ENCODE measurements at places on chromosomes 16 and 17.

DNA sequence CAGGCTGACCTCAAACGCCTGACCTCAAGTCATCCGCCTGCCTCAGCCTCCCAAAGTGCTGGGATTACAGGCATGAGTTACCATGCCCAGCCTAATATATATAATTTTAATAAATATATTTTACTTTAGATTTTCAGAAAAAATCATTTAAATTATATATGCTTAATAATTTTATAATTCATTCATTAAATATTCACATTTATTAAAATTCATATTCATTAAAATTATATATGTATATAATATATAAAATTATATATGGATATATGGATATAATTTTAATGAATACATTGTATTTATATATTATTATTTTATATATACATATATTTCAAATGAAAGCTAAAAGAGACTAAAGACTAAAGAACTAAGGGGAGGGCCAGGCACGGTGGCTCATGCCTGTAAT is 29.4 kb downstream of the COPRS start:
- no peak for DNase-seq

DNA sequence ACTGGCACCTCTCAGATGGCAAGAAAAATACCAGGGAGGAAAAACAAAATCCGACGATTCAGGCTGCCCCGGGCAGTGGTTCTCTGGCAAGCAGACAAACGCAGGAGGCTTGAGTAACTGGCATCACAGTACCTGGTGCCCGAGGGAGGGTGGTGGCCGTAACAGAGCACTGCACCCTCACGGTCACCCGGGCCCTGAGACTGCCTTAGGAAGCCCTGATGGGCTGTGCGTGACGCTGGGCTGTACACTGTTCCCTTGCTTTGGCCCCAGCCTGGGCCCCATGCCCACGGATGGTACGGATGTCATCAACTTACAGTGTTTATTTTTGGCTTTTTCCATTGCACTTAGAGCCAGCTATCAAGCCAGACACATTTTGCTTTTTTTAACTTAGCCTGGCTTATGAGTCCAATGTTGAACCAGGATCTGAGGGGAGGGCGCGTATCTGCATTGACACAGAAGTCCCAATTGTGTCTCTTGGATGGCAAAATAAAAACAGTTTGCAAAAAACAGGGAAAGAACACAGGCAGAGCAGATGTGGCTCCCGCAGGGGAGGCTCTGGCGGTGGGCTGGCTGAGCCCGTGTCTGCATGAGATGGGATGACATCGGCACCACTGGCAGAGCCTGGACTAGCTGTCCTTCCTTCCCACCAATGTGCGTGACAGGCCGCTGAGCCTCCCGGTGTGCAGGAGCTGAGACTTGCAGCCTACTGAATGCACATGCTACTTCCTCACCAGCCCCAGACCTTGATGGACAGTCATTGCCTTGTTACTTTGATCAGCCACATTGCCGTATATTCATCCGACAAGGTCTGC is 287.7 kb downstream of the FOXL1 start:
- no peak for DNase-seq

- DNase-seq = peak; percentile 26
Measured at GRCh38 chr16:88570691-88571092, 489 bp downstream of the ZC3H18 start.

DNA sequence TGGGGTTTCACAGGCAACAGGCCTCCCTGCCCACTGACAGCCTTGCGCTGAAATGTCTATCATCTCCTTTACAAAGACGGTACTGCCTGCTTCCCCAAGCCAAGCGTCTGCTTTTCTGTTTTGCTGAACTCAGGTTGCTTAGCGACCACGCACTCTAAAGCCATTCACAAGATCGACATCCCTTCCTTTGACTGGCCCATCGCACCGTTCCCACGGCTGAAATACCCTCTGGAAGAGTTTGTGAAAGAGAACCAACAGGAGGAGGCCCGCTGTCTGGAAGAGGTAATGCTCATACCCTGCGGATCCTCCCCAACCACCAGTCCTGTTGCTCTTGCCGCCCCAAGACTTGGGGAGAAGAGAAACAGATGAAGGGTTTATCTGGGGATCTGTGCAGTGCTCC is 28.7 kb downstream of the TMEM186 start:
- no peak for DNase-seq

DNA sequence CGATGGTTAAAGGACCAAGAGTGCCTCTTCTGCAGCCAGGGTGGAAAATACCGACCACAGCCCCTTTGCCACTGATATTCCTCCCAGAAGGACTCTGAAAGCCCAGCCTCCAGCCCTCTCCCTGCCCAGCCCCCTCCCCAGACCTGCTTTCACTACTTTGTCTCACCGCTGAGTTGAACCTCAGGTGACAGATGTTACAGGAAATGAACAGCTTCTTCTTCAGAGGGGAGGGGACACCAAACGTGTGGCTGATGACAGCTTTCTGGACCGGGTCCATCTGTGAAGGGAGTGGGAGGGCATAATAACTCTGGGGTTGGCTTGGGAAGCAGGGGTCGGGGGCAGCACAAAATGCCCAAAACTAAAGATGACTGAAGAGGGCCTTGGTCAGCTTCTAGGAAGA is 14.2 kb downstream of the NKIRAS2 start:
- DNase-seq = no peak

GRCh38 chr17:82956146-82956725 is 116.4 kb upstream of the ZNF750 start:
- DNase-seq = no peak

DNA sequence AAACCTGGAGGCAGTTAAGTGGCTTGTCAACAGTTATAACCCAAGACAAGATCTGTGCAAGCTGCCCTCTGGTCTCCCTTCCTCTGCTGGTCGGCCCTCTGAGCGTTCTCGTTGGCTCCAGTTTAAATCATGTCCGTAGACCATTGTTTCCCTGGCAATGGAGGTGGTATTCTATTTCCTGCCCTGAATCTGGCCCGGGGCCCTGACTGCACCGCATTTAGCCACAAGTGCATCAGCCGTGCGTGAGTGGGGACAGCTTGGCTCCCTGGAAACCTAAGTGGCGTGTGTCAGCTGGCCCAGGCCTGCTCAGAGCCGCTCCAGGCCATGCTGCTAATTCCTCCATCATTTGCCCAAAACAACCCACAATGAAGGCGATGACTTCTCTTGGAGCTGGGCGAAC is 15.0 kb upstream of the MYLK3 start:
- no peak for DNase-seq

GRCh38 chr17:10516638-10517037 is 1.7 kb downstream of the MYH1 start:
- DNase-seq = no peak

DNA sequence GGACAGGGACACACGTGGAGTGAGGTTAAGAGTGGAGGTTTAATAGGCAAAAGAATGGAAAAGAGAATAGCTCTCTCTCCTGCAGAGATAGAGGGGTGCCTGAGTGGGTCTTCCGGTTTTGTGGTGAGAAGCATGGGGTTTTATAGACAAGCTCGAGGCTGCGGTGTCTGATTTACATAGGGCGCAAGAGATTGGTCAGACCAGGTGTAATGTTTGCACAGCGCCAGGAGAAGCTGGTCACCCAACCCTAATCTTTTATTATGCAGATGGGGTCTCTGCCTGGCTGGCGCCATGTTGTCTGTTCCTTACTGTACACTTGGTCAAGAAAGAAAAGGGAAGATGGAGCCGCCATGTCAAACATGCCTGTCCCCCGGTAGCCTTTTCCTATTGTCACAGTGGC is 44.5 kb upstream of the MLYCD start:
- DNase-seq = no peak

DNA sequence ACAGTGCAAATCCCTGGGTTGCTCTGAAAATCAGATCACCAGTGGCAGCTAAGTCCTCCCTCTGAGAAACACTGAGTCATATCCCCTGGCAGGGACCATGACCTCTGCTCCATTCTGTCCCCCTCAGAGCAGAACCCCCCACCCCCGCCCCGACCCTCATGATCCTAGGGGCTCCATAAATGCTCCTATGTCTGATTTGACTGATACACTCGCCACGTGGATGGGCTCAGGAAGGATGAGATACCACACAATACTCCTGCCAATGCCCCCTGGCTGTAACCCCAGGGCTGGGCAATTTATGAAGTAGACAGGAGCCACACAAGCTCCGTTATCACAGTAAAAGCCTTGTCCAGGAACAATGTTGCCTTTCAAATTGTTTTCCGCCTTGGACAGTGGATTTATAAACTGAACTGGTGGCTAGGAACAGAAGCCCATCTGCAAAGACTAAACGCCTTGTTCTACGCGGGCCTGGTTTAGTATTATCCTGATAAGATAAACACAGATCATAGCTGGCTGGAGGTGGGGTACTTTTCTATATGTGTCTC is 394.8 kb downstream of the SLC39A11 start:
- no peak for DNase-seq

GRCh38 chr17:21458054-21458453 is 81.9 kb downstream of the KCNJ12 start:
- no peak for DNase-seq

GRCh38 chr17:42920922-42921321 is 20.3 kb downstream of the G6PC1 start:
- DNase-seq = no peak

GRCh38 chr16:28891964-28892890 is 13.9 kb downstream of the ATP2A1 start:
- no peak for DNase-seq

- no peak for DNase-seq
Measured at GRCh38 chr16:2712546-2712945, 7.5 kb downstream of the PRSS27 start.

DNA sequence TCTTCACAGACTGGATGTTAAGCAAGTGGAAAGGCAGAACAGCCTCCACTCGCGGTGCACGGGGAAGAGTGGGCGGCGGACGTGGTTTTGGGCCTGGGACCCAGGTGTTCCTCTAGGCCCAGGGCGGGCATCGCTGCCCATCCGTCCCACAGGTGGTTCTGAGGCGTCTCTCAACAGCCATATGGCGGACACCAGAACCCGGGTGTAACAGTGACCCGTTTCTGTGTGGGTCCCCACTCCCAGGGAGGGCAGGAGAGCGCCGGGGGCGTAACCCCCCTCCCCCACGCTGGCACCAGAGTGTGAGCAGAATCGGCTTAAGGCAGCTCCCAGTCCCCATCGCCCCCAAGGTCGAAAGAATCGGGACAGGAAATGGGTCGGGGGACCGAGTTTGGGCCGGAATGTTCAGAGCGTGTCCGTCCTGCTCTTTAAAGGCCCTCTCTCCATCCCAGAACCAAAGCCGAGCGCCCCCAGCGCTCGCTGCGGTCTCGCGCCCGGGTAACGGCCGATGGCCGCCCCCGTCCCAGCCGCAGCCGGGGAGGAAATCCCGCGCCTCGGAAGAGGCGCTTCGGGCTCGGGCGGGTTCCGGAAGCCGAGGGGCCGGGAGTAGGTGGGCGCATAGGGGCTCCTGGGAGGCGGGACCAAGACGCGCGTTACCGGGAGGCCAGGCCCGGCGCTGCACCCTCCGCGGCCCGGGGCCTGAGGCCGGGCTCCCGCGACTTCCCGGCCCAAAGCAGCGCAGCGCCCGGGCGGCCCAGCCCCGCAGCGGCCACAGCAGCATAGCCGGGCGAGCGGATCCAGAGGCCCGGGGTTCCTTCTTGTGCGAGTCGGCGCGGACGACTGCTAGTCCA is at the start of gene TK2:
TK2 (minus strand) TSS at position 839 of the 848 bp plus-strand sequence; CDS start at position 778, 61 bp downstream.
- peak; percentile 66 for DNase-seq

DNA sequence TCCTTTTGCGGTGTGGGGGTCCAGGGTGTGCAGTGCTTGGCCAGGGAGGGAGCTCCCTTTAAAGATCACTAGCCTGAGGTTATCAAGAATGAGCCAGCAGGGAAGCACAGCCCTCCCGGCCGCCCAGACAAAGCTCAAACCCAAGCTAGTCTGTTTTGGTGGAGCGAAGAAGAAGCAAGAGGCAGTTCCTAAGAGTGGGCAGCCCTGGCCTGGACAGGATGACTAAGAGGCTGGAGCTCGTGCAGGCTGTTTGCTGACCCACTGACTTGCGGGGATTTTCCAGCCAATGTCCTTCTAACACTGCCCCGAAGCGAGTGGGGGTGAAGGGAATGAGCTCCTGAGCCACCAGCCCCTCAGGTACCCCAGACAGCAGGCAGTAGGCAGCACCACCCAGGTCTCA is 134.4 kb downstream of the COPRS start:
- peak; percentile 20 for DNase-seq

GRCh38 chr16:57708168-57708567 is 13.6 kb downstream of the DRC7 start:
- DNase-seq = no peak

GRCh38 chr17:77778636-77779489 is 179.6 kb upstream of the TNRC6C start:
- DNase-seq = no peak

DNA sequence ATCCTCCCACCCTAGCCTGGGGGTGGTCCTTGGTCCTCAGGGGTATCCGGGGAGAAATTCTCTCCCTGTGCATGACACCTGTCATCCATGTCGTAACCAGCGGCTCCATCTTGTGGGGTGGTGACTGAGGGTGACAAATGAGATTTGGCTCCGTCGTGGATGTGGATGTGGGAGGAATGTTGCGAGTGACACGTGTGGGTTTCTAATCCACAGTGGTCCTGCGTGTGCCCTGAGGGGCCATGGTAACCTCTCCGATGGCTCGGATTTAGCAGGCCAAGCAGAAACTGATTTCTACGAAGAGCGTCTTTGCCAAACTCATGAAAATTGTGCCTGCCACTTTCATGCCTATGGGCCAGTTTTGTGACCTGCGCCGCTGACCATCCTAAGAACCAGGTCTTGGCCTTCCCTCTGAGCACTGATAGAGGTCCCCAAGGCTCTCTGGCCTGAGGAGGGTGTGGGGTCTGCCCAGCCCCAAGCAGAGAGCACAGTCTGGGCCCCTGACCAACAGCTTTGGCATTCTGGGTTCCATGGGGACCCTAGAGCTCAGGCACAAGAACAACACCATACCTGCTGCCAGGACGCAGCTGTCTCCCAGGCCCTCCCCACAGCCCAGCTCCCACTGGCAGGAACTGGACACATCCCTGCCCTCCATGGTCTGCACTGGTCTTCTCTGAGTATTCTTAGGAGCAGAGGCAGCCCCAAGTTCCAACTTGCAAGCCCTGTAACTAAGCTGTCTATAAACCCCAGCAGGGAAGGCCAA is 79.0 kb downstream of the AMFR start:
- DNase-seq = no peak

- no peak for DNase-seq
Measured at GRCh38 chr16:2216330-2216729, 1.7 kb upstream of the PGP start.

DNA sequence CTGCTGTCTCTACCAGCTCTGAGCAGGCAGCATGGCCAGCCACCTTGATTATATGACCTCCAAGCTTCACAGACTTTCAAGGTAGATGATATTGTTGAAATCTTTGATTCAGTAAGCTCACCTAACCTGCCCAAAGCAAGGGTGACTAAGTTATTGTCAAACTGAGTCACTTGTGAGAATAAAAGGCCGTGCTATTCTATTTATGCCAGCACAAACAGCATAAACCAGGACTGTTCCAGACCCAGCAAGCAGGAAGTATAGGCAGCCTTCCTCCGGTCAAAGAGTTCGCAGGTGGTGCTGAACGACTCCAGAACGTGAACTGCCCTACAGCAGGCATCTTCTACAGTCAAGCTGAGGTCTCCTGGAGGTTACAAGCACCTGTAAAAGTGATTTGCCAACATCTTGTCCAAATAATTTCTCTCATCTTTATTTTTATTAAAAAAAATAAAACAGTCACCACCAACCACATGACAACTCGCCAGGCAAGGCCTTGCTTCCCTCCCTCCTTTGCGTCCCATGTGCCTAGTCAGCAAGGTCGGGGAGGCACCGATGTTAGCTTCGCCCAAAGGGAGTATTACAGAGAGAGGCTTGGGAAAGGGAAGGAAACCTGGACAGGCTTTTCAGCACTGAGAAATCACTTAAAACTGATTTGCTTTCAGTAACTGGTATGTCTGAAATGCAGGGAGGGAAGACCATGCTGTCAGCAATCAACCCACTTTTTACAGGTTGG is 10.8 kb downstream of the ARL2BP start:
- no peak for DNase-seq

GRCh38 chr17:39231091-39231561 is 5.4 kb upstream of the STAC2 start:
- DNase-seq = no peak

GRCh38 chr17:72359274-72359673 is 238.5 kb downstream of the SOX9 start:
- DNase-seq = no peak
